ENCODE measurements at places on chromosomes 12 and 14.

DNA sequence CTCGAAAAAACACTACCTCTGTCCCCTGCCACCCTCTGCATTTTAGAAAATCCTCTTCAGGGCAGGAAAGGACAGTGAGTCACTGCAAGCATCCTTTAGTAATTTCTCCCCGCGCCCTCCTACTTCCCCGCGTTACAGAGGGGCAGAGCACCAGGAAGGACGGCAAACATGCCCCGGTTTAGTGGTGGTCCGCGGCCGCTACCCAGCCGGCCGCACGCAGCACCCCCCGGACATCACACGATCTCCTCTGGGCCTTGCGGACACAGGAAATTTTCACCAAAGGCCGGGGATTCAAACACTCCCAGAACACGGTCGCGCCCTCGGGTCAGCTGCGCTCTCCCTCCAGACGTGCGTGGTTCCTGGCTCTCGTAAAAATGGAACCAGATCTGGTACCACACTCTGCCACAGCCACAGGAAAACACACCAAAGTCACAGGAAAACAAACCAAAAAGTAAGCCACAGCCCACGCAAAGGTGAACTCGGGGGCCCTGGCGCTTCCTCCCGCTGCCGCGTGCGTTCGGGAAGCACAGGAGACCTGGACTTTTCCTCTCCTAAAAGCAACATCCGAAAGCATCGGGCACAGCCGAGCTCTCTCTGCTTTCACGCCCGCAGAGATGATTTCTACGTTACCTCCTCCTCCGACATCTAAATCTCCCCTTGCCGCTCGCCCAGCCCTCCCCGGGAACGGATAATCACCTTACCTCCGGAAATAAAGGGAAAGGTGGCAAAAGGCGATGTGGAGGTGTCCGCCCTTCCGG, 839 bp downstream of the SLC38A1 start:
- DNase-seq = peak; percentile 33

GRCh38 chr12:92370828-92371227, 225.2 kb upstream of the BTG1 start:
- DNase-seq = no peak

DNA sequence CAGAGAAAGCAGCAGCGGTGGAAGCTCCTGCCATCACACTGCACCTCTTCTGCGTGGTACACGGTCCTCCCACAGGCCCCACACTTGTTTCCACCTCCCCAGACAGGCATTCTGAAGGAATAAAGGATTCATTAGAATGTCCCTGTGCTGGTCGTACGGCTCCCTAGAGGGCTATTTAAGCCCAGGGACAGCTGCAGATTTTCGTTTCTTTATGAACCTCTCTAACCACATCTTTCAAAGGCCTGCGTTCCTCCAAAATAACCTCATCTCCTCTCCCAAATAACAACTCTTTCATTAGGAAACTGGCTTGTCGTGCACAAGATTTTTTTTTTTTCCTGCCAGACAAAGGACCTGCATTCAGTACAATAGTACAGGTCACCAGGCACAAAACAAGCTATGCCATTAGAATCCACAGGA, 12.7 kb downstream of the CSRP2 start:
- no peak for DNase-seq

GRCh38 chr14:50040401-50040775, 76.0 kb downstream of the VCPKMT start:
- peak; percentile 24 for DNase-seq

DNA sequence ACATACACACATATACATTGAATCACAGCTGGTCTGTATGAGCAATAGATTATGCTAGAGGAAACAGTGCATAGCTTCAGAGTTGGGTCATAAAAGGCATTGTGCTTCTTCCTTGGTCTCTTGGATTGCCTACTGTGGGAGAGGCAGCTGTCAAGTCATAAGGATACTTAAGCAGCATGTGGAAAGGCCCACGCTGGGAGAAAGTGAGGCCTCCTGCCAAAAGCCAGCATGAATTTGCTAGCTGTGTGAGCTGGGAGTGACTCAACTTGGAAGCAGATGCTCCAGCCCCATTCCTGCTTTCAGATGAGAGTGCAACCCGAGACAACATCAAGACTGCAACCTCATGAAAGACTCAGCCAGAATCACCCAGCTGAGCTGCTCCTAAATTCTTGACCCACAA, 311.9 kb upstream of the TBX3 start:
- DNase-seq = no peak

- DNase-seq = no peak
These were observed 17.5 kb upstream of the AICDA start for GRCh38 chr12:8630131-8630530.

GRCh38 chr12:9910716-9911421, 21.3 kb downstream of the CLEC2A start:
- DNase-seq = no peak

DNA sequence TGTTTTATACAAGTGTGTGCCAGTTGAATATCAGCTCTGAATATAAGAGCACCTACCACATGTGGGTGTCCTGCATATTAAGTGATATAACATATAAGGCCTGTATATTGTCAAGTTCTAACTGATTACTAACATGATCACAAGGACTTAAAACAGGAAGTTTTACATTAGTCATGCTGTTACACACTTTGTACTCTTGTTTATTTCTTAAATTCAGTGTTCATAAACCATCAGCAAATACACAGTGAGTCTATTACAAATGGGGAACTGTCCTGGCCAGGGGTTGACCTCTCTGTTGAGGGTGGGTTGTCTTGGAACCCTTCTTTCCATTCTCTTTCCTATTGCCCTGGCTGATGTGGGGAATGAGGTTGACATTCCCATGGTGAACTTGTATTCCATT, 19.1 kb downstream of the HELB start:
- no peak for DNase-seq

DNA sequence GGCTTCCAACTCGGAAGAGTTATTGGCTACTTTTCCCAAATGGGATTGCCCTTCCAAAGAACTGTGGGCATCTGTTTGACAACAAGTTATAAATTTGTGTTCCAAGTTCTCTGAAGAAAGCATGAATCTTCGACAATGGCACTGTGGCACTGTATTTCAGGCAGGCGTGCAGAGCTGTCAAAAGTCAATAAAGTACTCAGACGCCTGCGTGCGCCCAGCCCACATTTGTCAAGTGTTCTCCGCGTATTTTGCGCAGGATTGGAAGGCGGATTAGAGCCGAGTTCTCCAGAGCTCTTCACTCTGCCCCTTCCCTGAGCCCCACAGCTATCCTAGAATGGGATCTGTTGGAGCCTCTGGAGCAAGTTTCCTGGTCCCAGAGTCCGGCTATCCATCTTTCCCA, 103.2 kb downstream of the SLC25A47 start:
- no peak for DNase-seq

GRCh38 chr14:24258548-24259265, 4.3 kb downstream of the TGM1 start:
- DNase-seq = no peak
